Activated CD4-positive, alpha-beta memory T cell treated with anti-CD3 and anti-CD28 coated beads, Interleukin-2, amount 10 ng/mL, durations not matched to agents 7 days and 5 days (primary cell): ENCODE measurements at places on chromosomes 1 and 21. TPM values are rescaled to one million over a fixed set of nuclear protein-coding genes. Genes with fewer than 3 reads are reported as not detected.

GRCh38 chr1:97918961-97919360, 1.9 kb downstream of the DPYD start:
- H3K27me3 ChIP-seq = no peaks in the 10 kb centered on the region
- peaks cover 56% of the 10 kb centered on the region for H3K4me1 ChIP-seq
- no peak overlapping the region for H3K27ac ChIP-seq
- peaks cover 15% of the 10 kb centered on the region for H3K36me3 ChIP-seq
- no peak for DNase-seq

LRRN2 gene
- total RNA-seq = 0.25 TPM

DNA sequence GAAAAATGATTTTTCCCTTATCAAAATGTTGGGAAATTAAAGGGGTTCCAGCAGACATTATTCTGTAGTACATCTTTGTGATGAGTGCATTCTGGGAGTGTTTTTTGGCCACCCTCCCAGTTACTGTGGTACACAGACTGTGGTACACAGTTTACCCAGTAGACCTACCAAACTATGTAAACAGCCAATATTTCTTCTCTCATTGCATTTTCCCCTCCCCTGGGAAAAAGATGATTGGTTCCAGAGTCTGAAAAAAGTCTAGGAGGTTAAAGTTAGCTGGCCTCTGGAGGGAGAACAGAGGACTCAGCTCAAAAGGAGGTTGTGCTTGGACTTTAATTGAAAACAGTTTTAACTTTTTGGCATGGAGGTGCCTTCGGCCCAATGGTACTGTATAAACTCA, 42.5 kb downstream of the PGM1 start:
- no peak overlapping the region for H3K27ac ChIP-seq
- no peak overlapping the region for H3K4me3 ChIP-seq
- DNase-seq = no peak
- peaks cover 55% of the 10 kb centered on the region for H3K36me3 ChIP-seq

DNA sequence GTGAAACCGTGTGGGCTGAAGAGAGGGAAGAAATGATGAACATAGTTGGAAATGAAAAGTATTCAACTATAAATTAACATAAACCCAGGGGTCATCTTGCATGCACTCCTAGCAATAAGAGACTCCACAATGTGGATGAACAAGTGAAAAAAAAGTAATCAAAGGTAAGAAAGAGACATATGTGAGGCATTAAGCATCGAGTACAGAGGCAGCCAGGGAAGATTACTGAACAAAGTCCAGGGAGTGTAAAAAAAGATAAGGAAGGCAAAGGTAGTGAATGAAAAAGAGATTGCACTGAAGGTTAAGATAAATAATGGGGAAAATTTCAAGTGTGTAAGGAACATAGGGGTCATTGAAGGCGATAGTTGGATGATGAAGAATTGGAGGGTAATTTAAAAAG, 330.8 kb upstream of the PROX1 start:
- no peaks in the 10 kb centered on the region for H3K36me3 ChIP-seq
- no peak overlapping the region for H3K4me3 ChIP-seq
- H3K4me1 ChIP-seq = no peaks in the 10 kb centered on the region
- no peak overlapping the region for H3K27ac ChIP-seq

- peaks cover 2% of the 10 kb centered on the region for H3K27me3 ChIP-seq
- no peaks in the 10 kb centered on the region for H3K4me1 ChIP-seq
- no peak overlapping the region for H3K27ac ChIP-seq
- no peaks in the 10 kb centered on the region for H3K36me3 ChIP-seq
- no peak for DNase-seq
These were observed 308.6 kb upstream of the PROX1 start for GRCh38 chr1:213679153-213679552.

DNA sequence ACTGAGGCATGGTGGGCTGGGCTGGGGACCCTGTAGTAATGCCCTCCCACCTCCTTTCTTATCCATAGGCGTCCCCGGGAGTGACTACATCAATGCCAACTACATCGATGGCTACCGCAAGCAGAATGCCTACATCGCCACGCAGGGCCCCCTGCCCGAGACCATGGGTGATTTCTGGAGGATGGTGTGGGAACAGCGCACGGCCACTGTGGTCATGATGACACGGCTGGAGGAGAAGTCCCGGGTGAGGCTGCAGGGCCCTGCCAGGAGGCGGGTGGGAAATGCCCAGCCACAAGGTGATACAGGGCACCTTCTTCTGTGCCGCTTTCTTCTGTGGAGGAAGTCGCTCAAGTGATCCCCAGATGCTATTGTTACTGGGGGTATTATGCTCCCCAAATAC, 32.3 kb upstream of the KDM4A start:
- H3K4me1 ChIP-seq = no peaks in the 10 kb centered on the region
- no peak for DNase-seq
- H3K36me3 ChIP-seq = no peaks in the 10 kb centered on the region
- H3K27me3 ChIP-seq = no peaks in the 10 kb centered on the region

GRCh38 chr1:51070640-51071039, 31.4 kb upstream of the C1orf185 start:
- no peaks in the 10 kb centered on the region for H3K4me1 ChIP-seq
- H3K4me3 ChIP-seq = no peak overlapping the region
- no peaks in the 10 kb centered on the region for H3K36me3 ChIP-seq
- no peak overlapping the region for H3K27ac ChIP-seq

DNA sequence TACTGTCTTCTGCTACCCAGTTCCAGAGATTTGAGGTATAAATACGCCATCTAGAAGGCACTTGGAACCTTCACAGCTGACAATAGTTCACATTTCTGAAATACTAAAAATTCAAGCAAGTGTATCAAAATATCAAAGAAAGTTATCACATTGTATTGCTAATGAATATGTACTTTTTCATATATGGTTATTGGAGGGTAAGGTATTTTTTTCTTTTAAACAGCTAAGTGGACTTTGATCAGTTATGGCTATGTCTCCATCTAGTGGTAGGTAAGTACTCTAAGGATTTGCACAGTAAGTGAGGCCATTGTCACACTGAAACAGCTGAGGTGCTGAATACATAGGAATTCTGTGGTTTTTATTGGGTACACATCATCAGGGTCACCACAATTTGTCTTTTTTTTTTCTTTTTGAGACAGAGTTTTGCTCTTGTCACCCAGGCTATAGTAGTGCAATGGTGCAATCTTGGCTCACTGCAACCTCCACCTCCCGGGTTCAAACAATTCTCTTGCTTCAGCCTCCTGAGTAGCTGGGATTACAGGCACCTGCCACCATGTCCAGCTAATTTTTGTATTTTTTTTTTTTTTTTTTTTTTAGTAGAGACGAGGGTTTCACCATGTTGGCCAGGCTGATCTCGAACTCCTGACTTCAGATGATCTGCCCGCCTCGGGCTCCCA, 49.1 kb upstream of the CR2 start:
- peaks cover 11% of the 10 kb centered on the region for H3K4me1 ChIP-seq
- no peak overlapping the region for H3K27ac ChIP-seq
- H3K27me3 ChIP-seq = peaks cover 3% of the 10 kb centered on the region
- H3K4me3 ChIP-seq = no peak overlapping the region
- no peaks in the 10 kb centered on the region for H3K36me3 ChIP-seq

- no peaks in the 10 kb centered on the region for H3K36me3 ChIP-seq
- H3K4me3 ChIP-seq = no peak overlapping the region
- no peak overlapping the region for H3K27ac ChIP-seq
- no peaks in the 10 kb centered on the region for H3K27me3 ChIP-seq
These were observed 834.0 kb downstream of the USP25 start for GRCh38 chr21:16563795-16564194.

- peaks cover 20% of the 10 kb centered on the region for H3K36me3 ChIP-seq
- H3K4me1 ChIP-seq = peaks cover 4% of the 10 kb centered on the region
- no peak overlapping the region for H3K4me3 ChIP-seq
- no peak for DNase-seq
- H3K27me3 ChIP-seq = peaks cover 16% of the 10 kb centered on the region
- H3K27ac ChIP-seq = no peak overlapping the region
These were observed 4.8 kb upstream of the SUMO3 start for GRCh38 chr21:44822484-44823178.

DNA sequence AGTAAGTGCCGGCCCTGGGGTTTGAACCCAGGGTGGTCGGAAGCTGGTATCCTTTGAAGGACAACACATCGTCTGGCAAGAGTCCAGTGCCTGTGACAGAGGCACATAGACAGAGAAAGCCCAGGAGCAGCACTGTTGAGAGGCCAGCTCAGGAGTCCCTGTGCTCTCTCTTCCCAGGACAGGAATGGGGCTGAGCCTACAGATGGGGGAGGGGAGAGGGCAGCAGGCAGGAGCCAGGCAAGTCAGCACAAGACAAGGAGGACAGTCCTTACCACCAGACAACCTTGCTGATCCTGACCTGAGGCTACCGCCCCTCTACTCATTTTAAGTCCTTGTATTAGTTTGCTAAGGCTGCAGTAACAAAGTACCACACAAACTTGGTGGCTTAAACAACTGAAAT, 27.7 kb upstream of the SYT6 start:
- DNase-seq = no peak
- no peaks in the 10 kb centered on the region for H3K4me1 ChIP-seq
- H3K36me3 ChIP-seq = no peaks in the 10 kb centered on the region
- peaks cover 10% of the 10 kb centered on the region for H3K27me3 ChIP-seq
- no peak overlapping the region for H3K4me3 ChIP-seq
- no peak overlapping the region for H3K27ac ChIP-seq

S100A9 gene
- not detected for total RNA-seq

- no peaks in the 10 kb centered on the region for H3K36me3 ChIP-seq
- no peaks in the 10 kb centered on the region for H3K27me3 ChIP-seq
- no peaks in the 10 kb centered on the region for H3K4me1 ChIP-seq
- DNase-seq = no peak
- H3K27ac ChIP-seq = no peak overlapping the region
- H3K4me3 ChIP-seq = no peak overlapping the region
These were observed 419.9 kb downstream of the ZP4 start for GRCh38 chr1:237470712-237471338.

- H3K4me3 ChIP-seq = no peak overlapping the region
- H3K36me3 ChIP-seq = peaks cover 2% of the 10 kb centered on the region
- no peaks in the 10 kb centered on the region for H3K27me3 ChIP-seq
- no peak overlapping the region for H3K27ac ChIP-seq
These were observed 2.7 kb upstream of the PRKACB start for GRCh38 chr1:84141182-84142003.

DNA sequence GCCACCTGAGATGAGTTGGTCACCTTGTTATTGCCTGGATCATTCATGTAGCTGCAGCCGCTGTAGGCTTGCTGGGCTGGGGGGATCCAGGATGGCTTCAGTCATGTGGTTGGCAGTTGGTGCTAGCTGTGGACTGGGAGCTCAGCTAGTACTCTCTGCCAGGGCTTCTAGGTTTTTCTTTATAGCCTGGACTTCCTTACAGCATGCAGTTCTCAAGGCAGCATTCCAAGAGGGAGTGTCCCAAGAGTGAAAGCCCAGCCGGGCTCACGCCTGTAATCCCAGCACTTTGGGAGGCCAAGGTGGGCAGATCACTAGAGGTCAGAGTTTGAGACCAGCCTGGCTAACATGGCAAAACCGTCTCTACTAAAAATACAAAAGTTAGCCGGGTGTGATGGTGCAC, 23.7 kb upstream of the ACTL8 start:
- no peaks in the 10 kb centered on the region for H3K4me1 ChIP-seq
- DNase-seq = no peak
- no peak overlapping the region for H3K27ac ChIP-seq
- H3K4me3 ChIP-seq = no peak overlapping the region
- H3K27me3 ChIP-seq = no peaks in the 10 kb centered on the region

GRCh38 chr1:5954964-5955363, 37.3 kb downstream of the NPHP4 start:
- H3K4me1 ChIP-seq = peaks cover 60% of the 10 kb centered on the region
- peaks cover 30% of the 10 kb centered on the region for H3K36me3 ChIP-seq
- peak overlapping the region; percentile 85 for H3K27ac ChIP-seq
- no peaks in the 10 kb centered on the region for H3K27me3 ChIP-seq
- DNase-seq = no peak

- no peak for DNase-seq
These were observed 9.0 kb downstream of the TMEM61 start for GRCh38 chr1:54989473-54989872.

- H3K4me3 ChIP-seq = no peak overlapping the region
- H3K36me3 ChIP-seq = peaks cover 18% of the 10 kb centered on the region
- H3K27me3 ChIP-seq = no peaks in the 10 kb centered on the region
- no peak for DNase-seq
These were observed 67.6 kb downstream of the CDC7 start for GRCh38 chr1:91568261-91568660.

GRCh38 chr21:43619856-43620255, 39.4 kb downstream of the HSF2BP start:
- peaks cover 6% of the 10 kb centered on the region for H3K36me3 ChIP-seq
- no peak overlapping the region for H3K27ac ChIP-seq
- H3K4me1 ChIP-seq = peaks cover 11% of the 10 kb centered on the region
- H3K27me3 ChIP-seq = peaks cover 19% of the 10 kb centered on the region
- DNase-seq = no peak

DNA sequence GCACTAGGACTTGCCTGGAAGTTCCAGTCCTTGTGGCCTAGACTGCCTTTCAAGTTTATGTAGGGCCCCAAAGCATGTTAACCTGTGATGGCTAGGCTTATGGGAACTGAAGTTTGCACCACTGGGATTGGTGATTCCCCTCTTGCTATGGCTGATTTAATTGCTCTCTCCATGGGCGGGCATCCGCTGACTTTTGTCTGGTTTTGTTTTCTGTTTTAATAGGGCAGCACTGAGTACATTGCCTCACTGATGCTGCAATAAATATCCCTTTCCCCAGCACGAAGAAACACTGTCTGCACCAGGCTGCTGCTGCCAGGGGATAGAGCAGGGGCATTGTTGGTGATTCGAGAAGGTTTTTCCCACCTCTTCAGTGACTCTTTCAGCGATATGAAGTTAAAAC, 73.3 kb upstream of the PDE4B start:
- H3K27me3 ChIP-seq = peaks cover 26% of the 10 kb centered on the region
- no peak overlapping the region for H3K4me3 ChIP-seq
- no peaks in the 10 kb centered on the region for H3K36me3 ChIP-seq
- H3K27ac ChIP-seq = no peak overlapping the region

AQP10 gene
- total RNA-seq = not detected

GRCh38 chr1:55823541-55824250, 608.5 kb upstream of the USP24 start:
- H3K4me1 ChIP-seq = no peaks in the 10 kb centered on the region
- H3K27me3 ChIP-seq = no peaks in the 10 kb centered on the region
- no peak for DNase-seq
- no peaks in the 10 kb centered on the region for H3K36me3 ChIP-seq
- no peak overlapping the region for H3K27ac ChIP-seq

SPRR2B gene
- not detected for total RNA-seq

LCE1A gene
- not detected for total RNA-seq

DNA sequence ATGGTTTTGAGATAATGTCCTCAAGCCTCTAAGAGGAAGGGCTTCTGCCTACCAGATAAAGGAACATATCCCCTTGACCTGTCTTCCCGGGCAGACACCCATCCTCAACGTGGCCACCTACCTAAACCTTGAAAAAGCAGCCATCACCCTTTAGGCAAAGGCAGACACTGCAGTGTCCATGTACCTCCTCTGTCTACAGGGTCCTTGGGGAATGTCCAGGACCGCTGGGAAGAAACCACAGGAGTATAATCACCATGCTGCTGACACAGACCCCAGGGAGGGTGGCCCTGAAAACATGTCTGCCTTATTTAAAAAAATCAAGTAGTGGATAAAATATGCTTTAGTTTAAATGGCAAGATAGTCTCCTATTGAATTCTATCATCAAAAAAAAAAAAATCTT, 16.6 kb downstream of the BCAR3 start:
- H3K27me3 ChIP-seq = peaks cover 2% of the 10 kb centered on the region
- DNase-seq = no peak
- H3K36me3 ChIP-seq = no peaks in the 10 kb centered on the region
- no peak overlapping the region for H3K27ac ChIP-seq

GRCh38 chr1:204565617-204566582, 49.7 kb downstream of the MDM4 start:
- peaks cover 34% of the 10 kb centered on the region for H3K36me3 ChIP-seq
- no peak overlapping the region for H3K4me3 ChIP-seq
- DNase-seq = peak; percentile 67
- no peaks in the 10 kb centered on the region for H3K27me3 ChIP-seq
